ENCODE measurements at places on chromosomes 2 and 18.

DNA sequence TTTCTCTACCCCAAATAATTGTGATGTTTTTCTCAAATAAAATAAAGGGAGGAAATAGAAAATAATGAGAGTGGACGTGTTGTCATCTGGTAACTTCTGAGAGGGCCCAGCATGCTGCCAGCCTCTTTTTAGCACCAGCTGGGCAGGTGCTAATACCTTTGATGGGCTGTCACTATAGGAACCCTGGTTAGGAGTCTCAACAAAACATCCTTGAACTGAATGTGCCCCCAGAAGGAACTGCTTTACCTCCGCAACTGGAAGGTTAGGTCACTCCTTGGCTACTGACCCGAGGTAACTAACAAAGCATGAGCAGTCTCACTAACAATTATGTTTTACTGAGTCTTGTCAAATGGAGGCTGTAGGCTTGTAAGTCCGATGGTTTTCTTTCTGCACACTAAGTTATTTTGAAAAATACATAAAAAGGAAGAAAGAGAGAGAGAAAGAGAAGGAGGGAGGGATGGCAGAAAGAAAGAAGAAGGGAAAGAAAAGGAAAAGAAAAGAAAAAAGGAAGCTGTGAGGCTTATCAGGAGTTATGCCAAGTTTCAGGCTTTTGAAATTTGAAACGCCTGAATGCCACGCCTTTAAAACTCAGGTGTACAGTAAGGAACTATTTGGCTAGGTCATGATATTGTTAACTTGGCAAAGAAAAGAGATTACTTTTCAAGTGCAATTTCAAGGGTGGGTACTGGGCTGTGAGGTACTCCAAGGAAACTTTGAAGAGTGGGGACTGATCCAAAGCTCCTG lies 91.0 kb downstream of the TGIF1 start:
- no peak for DNase-seq

DNA sequence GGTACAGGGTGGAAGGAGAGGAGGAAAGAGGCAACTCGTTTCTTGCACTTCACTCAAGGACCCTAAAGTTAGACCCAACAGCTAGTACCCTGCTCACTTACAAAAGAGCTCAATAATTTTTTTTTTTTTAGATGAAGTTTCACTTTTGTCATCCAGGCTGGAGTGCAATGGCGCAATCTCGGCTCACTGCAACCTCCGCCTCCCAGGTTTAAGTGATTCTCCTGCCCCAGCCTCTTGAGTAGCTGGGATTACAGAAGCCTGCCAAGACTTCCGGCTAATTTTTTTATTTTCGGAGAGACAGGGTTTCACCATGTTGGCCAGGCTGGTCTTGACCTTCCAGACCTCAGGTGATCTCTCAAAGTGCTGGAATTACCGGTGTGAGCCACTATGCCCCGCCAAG lies 4.1 kb downstream of the ASB3 start:
- DNase-seq: no peak

GRCh38 chr2:176136374-176137251 lies 7.1 kb downstream of the HOXD8 start:
- no peak for DNase-seq

DNA sequence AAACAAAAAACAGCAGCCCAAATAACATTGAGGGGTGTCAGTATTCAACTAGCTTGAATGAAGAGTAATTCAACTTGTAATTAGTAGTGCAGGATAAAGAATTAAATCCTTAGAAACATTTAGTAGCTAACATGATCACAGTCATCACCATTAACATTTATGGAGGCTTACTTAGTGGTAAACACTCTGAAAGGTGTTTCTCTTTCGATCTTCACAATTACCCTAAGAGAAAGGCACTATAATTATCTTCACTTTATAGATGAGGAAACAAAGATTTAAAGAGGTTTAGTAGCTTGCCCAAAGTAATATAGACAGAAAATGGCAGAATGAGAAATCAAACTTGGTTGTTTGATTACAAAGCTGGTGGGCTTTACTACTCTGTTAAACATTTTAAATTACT lies 81.5 kb downstream of the GAREM1 start:
- no peak for DNase-seq

GRCh38 chr2:211132046-211132445 lies 575.6 kb downstream of the CPS1 start:
- DNase-seq: no peak

GRCh38 chr2:21369787-21370186 lies 246.0 kb downstream of the TDRD15 start:
- DNase-seq: no peak

GRCh38 chr18:40222776-40223175 lies 1732.3 kb upstream of the PIK3C3 start:
- DNase-seq: no peak

DNA sequence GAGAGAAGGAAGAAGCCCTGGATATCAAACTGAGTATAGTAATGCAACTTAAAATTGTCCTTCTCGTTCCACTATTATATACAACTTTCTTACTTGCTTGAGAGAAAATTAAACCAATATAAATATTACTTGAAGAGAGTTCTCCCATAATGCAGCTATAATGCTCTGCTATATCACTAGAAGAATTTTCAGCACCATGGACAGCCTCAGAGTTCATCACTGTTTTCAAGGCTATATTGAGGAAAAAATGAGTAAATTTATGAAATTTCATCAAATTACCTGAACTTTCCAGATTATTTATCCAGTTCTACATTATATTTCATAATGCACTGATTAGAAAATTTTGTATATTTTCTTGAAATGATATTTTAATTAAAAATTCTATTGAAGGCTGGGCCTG lies 1053.5 kb upstream of the FAM98A start:
- no peak for DNase-seq
